Lung microvascular endothelial cell (primary cell): ENCODE measurements at places on chromosomes 11 and 22.

DNA sequence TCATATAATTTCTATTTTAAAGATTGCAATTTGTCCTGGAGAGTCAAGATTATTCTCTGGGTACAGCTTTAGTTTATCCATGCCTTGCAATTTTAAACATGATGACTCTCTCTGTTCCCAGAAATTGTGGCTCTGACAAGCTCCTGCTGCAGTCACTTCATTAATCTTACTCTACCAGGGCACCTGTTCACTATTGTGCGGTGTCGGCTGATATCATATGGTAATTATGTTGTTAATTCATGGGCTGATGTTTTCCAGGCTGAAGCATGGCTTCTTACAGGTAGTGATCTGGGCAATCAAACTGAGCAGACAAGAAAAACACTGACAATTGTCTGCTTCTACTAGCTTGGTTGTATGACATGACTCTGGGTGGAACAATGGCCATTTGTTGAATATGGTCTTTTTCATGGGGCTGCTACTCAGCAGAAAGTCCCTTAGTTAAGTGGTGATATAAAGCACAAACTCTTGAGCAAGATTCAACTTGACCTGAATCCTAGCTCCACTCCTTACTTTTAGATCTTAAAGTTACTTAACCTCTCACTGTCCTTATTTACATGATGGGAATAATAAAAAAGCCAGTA is 230.7 kb downstream of the FAT3 start:
- no peak for DNase-seq

GRCh38 chr22:19855504-19856409 is 1.1 kb upstream of the GNB1L start:
- DNase-seq, result peak; percentile 80

GRCh38 chr11:42713753-42714152 is 598.0 kb upstream of the API5 start:
- DNase-seq, result no peak

DNA sequence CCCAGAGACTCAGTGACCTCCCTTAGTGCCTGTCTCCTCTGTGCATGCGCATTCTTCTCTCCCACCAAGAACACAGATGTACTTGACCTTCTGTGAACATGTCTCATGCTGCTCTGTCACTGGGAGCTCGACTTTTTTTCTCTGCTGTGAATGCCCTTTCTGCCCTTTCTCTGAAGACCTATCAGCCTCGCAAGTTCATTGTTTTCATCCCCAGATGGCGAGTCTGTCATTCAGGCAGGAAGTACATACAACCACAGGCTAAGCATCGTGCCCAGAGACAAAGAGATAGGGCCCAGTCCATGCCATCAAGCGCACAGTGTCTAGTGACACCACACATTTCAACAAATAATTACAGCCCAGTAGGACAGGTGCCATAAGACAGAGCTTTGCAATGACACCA is 50.4 kb upstream of the RAB1B start:
- DNase-seq, result no peak

DNA sequence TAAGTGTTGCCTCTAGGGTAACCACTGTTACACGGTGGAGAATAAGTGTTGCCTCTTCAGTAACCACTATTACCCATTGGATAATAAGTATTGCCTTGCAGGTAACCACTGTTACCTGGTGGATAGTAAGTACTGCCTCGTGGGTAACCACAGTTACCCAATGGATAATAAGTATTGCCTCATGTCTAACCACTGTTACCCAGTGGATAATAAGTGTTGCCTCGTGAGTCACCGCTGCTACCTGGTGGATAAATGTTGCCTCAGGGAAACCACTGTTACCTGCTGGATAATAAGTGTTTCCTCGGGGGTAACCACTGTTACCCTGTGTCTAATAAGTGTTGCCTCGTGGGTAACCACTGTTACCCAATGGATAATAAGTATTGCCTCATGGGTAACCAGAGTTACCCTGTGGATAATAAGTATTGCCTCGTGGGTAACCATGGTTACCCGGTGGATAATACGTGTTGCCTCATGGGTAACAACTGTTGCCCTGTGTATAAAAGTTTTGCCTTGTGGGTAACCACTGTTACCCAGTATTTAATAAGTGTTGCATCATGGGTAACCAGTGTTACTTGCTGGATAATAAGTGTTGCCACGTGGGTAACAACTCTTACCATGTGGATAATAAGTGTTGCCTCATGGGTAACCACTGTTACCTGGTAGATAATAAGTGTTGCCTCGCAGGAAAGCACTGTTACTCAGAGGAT is 12.3 kb upstream of the NXPE4 start:
- no peak for DNase-seq

- DNase-seq, result peak; percentile 61
Measured at GRCh38 chr22:46971099-46971763, 208.8 kb downstream of the TBC1D22A start.

DNA sequence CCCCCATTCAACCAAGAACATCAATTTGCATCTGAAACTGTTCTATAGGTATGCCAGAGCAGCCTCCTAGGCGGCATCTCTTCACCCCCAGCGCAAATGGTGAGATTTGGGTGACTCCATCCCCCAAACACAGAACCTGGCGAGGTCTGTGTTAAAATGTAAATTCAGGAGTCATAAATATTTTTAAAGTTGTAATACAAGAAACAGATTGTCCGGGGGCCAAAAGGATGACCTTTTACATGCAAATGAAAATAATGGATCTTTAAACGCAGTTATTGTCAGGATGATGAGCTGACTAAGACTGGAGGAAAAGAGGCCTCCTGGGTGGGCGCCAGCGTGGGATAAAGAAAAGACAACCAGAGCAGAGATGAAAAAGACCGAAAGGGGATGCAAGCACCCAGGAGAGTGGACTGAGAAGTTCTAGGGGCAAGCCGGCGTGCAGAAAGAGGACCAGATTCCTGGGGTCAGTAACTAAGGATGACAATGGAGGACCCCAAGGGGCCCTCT is 16.0 kb upstream of the ADA2 start:
- DNase-seq, result no peak

DNA sequence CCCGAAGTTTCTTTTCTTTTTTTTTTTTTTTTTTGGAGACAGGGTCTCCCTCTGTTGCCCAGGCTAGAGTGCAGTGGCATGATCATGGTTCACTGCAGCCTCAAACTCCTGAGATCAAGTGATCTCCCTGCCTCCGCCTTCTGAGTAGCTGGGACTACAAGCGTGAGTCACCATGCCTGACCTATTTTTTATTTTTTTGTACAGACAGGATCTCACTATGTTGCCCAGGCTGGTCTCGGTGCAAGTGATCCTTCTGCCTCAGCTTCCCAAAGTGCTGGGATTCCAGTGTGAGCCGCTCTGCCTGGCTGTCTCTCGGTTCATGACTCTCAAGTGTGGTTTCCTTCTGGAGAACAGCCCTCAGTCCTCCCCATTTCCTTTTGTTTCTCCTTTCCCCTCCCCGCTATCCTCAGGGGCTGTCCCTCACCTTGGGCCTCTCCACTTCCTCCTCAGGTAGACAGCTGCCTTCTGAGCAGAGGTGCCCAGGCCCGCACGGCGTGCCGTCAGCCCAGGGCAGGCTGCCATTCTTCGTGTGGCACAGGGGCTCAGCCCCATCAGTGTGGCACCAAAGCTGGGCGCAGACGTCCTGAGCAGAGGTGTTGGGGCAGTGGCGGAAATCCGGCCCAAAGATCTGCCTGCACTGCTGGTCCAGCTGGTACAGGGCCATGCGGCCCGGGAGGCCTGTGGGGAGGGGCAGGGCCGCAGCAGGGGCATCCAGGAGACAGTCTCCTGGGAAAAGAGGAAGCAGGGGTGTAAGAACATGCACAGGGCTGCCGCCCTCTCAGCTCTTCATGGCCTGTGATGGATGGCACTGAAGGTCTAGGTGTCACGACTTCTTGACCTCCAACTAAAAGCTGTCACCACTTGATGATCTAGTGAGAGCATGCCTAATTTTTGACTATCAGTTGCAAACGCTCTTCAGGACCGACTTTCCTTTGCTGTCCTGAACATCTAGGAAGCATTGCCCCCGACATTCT is 14.0 kb downstream of the ADAMTS8 start:
- DNase-seq, result no peak

DNA sequence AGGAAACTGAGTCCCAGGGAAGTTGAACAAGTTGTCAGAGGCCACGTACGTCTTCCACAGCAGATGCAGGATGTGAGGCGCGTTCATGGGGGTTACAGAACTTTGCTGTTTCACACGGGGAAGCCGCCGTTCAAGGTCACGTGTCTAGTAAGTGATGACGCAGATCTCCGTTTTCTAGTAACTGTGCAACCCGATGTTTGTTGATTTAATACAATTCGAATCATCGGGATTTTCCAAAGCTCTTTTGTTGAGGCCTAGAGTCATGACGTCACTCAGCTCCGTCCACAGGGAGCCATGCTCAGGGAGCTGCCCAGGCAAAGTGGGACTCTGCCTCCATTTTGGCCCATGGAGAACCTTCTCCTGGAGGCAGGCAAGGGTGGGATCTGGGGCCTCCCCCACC is 1121.8 kb downstream of the TBC1D22A start:
- DNase-seq, result no peak

- no peak for DNase-seq
Measured at GRCh38 chr11:804599-804964, 449 bp downstream of the PIDD1 start.

GRCh38 chr22:20422271-20423007 is 15.2 kb downstream of the SCARF2 start:
- no peak for DNase-seq

DNA sequence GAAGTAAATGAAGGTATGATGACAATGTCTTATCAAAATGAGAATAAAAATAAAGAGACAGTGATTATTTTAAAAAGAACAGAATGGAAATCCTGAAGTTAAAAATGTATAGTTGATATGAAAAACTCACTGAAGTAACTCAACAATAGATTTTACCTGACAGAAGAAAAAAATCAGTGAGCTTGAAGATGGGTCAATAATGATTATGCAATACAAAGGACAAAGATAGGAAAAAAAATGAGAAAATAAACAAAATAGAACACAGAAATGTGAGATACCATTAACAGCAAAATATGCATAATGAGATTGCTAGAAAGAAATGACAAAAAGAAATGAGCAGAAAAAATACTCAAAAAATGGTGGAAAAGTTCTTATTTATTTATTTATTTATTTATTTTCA is 19.1 kb upstream of the APLNR start:
- DNase-seq, result no peak

GRCh38 chr11:127859941-127860354 is 727.4 kb downstream of the ETS1 start:
- DNase-seq, result no peak

DNA sequence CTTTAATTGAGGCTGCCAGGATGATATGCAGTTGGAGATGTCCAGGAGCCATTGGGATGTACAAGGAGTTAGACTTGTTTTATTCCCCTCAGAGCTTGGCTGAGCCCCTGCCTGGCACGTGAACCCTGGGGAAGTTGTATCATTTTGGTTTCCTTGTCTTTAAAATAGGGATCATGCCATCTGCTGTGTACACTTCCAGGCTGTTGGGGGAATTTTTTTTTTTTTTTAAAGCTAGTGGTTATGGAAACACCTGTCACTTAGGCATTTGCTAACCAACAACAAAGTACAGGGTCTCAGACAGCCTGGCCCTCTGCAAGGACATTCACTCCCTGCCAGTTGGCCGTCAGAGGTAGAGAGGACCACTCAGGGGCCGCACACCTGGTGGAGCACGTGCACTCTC is 8.5 kb upstream of the RAB1B start:
- DNase-seq, result no peak

DNA sequence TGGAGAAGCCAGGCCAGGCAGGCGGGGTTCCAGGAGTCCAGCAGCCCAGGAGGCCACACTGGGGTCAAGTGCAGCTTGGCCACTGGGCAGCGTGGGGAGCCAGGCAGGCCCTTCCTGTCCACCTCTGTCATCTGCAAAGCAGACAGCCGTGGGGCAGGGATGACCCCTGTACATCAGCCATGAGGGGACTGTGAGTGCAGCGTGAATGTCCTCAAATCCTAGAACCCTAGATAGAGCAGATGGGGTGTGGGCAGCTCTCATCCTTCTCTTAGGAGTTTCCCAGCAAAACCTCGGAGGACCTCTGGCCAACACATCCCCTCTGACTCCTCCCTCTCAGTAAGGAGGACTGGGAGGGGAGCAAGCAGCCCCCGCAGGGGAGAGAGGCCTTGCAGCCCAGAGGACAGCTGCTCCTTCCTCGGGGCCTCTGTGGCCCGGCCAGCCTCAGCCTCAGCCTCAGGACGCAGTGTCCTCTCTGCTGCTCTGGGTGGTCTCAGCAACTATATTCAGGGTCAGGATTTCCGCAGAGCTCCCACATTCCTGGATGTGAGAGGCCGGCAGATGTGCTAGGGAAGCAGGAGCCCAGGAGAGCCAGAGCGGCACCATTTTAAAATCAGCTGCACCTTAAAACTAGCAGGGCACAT is 820.5 kb downstream of the BRD1 start:
- DNase-seq, result no peak

DNA sequence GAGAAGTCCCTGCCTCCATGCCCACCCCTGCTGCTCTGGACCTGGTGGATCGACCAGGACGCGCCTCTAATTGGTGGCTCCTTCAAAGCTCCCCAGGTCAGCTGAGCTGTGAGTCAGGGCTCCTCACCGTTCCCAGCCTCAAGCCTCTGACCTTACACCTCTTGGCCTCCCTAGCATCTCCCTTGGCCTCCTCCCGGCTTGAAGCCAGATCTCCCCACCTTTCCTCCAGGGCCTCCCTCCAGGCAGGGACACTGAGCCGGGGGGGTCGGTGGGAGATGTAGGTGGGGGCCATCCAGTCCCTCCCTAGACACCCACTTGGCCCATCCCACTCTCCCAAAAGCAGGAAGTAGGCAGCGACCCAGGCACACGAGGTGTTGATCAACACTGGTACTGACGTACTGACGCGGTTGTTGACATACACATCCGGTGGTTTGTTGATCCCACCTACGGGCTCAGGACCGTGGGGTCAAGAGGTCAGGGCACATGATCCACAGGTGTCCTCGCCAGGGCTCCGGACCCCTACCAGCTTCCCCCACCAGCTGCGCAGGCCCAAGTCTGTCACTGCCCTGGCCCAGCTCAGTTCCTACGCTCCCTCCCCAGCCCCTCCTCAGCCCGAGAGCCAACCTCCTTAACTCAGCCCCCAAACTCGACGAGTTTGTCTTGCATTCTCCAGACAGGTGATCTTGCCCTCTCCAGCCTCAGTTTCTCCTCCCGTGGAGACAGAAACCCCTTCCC is 802 bp downstream of the ATG2A start:
- peak; percentile 30 for DNase-seq
